Activated CD4-positive, alpha-beta T cell treated with anti-CD3 and anti-CD28 coated beads, Interleukin-2, amount 50 U/mL, for 48 hours (primary cell): ENCODE measurements at places on chromosomes 12 and 14.

DNA sequence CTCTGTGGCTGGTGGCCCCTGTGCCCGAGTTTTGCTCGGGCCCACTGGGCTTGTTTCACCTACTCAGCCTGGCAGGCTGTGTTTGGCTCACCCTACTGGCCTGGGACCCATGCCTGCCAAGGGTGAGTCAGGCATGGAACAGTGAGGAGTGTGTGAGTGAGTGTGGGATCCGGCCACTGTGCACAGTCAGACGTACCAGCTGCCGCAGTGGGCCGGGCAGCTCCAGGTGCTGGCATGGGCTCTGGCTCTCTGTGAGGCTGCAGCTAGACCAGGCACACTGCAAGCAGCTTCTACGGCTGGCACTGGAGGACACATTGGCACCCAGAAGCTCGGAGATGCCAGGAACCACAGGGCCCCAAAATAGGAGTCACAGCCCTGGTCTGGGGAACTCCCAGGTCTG is 40.6 kb downstream of the HSD17B6 start:
- DNase-seq: no peak

DNA sequence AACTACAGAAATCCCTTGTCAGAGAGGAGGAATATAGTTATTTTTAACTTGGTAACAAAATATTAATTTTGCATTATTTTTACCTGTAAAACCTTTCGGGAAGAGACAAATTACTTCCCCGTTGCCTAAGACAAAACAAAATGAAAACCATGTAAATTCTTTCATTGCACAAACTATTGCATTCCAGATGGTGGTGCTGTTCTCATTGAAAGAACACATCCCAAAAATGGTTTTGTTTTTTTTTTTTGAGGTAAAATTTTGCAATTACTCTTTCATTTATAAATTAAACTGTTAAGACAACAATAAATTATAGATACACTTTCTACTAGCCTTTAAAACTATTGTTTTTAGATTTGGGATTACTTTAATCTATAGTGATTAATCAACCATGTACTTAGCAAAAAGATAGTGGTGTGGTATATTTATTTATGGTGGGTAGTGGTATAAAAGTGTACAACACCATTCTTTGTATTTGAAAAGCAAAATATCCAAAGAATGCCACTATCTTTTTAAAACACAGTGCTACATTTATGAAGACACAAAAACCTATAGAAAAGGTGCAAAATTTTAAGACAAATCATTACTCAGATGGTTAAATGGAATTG is 115.5 kb downstream of the SLC38A1 start:
- DNase-seq: no peak

DNA sequence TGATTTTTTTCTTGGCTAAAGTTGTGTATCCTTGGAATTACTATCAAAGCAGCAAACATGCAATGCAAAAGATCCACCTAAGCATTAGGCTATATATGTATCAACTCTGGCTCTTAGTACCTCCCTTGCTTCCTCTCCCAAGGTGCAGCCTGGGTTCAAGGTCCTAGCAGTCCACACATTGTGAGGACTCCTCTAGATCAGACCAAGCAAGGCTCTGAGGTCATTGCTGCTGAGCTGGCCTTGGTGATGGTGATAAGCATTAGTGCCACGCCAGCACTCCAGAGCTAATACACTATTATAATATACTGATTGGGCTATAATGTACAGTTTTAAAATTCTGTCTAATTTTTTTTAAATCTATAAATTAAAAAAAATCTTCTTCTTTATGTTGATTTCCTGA is 196.9 kb upstream of the BTG1 start:
- no peak for DNase-seq

GRCh38 chr12:91845365-91845764 is 300.3 kb downstream of the BTG1 start:
- no peak for DNase-seq

- no peak for DNase-seq
These were observed 129.8 kb downstream of the PTPRB start for GRCh38 chr12:70507442-70507841.

DNA sequence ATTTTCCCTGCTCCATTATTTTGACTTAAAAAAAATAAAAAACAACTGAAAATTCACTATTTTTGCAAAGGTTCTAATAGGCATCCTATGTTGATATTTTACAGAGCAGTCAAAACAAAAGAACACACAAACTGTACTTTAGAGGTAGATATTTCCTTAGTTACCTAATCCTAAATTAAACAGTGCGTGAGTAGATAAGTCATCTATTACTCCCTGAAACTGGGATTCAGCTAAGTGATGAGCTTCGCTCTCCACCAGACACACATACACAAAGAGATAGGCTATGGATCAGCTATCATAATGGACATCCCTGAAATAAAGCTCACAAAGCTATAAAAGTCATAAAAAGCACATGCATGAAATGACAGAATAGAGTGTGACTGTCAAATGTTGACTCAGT is 398.7 kb downstream of the SOX5 start:
- no peak for DNase-seq

- no peak for DNase-seq
These were observed 475.0 kb downstream of the GLT1D1 start for GRCh38 chr12:129328235-129328634.

DNA sequence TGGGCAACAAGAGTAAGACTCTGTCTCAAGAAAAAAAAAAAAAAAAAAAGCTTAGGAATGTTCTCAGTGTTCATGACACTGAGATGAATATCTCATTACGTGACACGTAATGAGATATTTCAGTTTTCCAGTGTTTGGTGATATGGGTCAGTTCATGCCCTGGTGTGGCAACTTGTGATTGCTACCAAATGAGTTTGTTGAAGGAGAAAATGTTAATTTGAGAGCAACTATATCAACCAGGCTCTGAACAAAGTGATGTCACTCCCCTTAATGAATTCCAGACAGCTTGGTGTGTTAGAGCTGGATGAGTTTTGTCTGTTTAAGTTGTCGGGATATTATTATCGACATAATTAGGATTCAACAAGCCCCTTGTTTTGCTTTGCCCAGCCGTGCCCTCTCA is 211.7 kb downstream of the DPF3 start:
- no peak for DNase-seq

- no peak for DNase-seq
These were observed 20.1 kb upstream of the CDK17 start for GRCh38 chr12:96420277-96420835.

DNA sequence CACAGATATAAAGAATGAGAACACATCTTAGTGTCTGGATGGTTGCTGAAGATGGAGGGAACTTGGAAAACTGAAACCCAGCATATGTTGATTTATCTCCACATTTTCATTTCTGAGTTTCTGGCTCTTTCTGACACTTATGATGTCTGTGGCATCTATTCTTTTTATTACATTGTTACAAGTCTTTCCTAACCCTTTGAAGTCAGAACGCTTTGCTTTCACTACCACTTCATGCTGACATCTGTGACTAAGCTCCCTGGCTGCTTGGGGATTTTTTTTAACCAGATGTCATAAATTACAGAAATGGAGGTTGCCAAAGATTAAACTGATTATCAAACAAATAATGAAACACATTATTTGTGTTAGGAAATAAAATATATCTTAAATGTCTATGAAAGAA is 188.7 kb downstream of the KITLG start:
- no peak for DNase-seq

DNA sequence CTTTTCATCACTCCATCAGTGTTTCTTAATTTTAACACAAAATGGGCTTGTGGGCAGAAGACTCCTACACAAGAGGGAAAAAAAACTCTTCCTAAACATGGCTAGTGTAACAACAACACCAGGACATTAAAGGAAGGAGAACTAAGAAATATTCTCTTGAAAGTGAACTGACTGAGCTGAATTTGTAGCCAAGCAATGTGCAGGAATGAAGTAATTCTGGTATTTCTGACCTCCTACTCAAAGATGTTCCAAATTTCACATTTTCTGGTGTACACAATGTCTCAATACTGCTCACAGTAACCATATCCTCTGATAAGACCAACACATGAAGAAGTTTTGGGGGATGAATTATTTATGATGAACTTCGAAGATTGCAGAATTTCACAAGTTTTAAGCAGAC is 357.3 kb downstream of the DUSP6 start:
- no peak for DNase-seq

- DNase-seq: no peak
These were observed 108.3 kb downstream of the IGF1 start for GRCh38 chr12:102372087-102372486.

GRCh38 chr14:21476523-21476924 is 235 bp downstream of the RAB2B start:
- DNase-seq: peak; percentile 86

DNA sequence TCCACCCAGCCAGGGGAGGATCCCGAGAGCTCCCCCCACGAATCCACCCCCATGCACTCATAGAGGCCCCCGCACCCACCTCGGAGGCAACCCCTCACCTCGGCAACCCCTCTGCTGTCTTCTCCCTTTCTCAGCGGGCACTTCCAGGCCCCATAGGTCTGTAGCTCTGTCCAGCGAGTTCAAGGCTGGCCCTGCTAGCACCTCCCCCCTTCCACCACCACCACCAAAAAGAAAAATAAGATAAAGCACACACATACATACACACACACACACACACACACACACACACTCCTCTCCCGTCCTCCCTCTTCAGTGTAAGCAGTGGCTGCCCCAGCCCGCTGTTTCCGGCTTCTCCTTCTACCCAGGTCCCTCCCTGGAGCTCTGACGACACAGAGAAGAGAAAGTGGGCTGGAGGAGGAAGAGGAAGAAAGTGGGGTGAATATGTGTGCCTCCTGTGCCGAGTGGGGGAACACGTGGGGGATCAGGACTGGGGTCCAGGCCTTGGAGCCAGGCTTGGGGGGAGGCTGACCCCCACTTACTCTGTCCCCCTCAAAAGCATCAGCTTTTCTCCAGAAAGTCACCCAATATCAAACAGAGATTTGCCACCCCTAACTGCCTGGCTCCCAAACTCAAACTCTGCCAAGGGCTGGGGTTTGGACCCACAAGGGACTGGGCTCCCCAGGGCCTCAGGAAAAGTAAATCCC is at the start of gene STAT6:
TSS of gene STAT6 (minus strand) at position 332 of the 704 bp plus-strand sequence. CDS start 3,084 bp downstream, outside the sequence.
- DNase-seq: peak; percentile 78

DNA sequence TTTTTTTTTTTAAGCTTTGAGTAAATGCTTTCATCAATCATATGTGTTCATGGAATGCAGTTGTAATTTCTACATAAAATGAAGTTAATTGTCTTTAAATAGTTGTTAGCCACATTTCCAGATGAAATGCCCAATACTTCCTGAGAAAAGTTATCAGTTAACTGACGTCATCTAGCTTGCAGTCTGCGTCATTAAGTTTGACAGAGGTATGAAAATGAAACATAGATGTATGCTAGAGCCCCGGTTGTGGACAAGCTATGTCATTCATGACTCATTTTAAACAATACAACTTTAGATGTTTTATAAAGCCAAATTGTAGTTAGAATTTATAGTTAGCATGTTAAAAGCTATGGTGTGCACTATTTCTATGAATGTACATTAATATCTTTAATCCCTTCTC is 90.7 kb downstream of the PLEKHA5 start:
- no peak for DNase-seq

GRCh38 chr12:118023301-118023860 is 6.9 kb downstream of the RFC5 start:
- no peak for DNase-seq
